ENCODE measurements at places on chromosomes 4 and X.

- no peak for DNase-seq
These were observed 72.4 kb downstream of the PCDH7 start for GRCh38 chr4:30792601-30793000.

DNA sequence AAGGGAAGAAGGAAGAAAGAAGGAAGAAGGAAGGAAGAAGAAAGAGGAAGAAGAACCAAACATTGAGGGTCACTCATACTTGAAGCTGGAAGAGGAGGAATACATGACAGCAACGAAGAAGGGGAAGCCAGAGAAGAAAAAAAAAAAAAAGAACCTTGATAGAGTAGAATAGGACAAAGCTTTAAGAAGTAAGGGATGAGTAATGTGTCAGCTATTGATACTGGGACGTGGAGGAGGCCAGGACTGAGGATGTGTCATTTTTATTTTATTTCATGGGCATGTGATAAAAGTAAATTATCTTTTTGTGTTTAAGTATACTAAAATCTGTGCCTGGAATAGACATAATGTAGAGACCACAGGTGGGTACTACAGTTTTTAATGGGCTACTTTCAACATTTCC lies 6.4 kb downstream of the EDA2R start:
- no peak for DNase-seq

DNA sequence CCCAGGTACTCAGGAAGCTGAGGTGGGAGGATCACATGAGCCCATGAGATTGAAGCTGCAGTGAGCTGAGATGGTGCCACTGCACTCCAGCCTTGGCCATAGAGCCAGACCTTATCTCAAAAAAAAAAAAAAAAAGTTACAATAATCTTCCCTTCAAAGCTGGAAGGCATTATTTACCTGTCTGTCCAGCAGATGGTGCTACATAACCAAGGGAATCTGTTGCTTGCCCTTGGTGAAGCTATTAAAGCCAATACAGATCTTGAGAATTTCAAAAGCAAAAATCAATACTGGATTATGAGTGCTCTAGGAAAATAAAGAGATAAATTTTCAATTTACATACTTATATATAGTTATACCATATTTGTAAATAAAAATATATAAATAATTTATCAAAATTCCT lies 25.9 kb downstream of the PKD2 start:
- peak; percentile 58 for DNase-seq

GRCh38 chrX:136646602-136647239 lies 1.2 kb upstream of the CD40LG start:
- no peak for DNase-seq

DNA sequence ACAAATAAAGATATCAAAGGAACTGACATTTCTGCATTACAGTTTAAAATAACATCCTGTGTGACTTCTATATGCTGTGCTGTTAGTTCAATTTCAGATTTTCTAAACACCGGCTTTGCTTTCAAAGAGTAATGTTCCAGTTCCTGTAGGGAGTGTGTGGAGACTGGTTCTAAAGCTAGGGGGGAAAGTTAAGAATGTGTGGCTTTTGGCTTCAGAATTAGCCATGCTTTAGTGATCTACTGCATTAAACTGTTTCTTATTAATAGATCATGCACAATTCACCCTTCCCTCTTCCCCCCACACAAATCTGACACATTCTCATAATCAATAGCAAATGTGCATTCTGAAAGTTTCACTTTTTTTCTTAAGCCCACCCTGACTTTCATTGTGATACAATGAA lies 32.0 kb upstream of the DKK2 start:
- DNase-seq: no peak

GRCh38 chr4:37758226-37758625 lies 68.3 kb upstream of the PGM2 start:
- DNase-seq: peak; percentile 58

DNA sequence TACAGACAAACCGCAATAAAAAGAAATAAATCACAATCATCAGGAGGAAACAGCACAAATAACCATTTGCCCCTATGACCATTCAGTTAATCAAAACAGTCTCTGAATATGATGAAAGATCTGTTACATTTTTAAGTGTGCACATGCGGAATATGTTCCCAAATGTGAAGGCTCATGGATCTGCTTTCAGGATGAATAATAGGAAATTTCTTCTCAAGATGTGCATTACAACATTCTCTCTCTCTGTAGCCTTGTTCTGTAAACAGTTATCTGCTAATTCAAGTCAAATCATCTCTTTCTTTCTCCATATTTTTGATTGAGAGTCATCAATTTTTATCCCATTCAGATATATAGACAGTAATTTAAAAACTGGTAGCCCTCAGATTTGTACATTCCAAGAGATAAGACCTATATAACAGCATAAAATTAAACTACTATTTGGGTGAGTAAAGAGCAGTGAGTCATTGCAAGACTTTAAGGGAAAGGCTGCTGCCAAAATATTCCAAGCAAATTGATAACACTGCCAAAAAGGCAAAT lies 433.9 kb upstream of the ATOH1 start:
- no peak for DNase-seq

GRCh38 chrX:149198980-149199732 lies 305.9 kb downstream of the IDS start:
- DNase-seq: no peak

DNA sequence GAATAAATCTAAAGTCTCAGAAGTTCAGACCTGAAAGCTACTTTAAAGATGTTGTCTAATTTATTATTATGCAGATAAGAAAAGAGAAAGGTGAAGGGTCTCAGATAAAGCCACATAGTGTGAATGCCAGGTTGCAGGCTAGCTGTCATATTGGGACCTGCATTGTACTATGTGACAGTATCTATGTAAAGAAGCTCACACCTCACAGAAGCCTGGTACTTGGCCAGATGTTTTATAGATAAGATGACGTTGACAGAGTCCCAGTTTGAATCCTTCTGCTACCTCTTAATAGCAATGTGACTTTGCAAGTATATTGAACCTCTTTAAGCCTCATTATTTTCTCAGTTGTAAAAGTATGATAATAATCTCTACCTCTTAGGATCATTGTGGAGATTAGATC lies 227.0 kb downstream of the SPRY1 start:
- no peak for DNase-seq

- no peak for DNase-seq
These were observed 62.7 kb downstream of the PRPS1 start for GRCh38 chrX:107691024-107691448.

DNA sequence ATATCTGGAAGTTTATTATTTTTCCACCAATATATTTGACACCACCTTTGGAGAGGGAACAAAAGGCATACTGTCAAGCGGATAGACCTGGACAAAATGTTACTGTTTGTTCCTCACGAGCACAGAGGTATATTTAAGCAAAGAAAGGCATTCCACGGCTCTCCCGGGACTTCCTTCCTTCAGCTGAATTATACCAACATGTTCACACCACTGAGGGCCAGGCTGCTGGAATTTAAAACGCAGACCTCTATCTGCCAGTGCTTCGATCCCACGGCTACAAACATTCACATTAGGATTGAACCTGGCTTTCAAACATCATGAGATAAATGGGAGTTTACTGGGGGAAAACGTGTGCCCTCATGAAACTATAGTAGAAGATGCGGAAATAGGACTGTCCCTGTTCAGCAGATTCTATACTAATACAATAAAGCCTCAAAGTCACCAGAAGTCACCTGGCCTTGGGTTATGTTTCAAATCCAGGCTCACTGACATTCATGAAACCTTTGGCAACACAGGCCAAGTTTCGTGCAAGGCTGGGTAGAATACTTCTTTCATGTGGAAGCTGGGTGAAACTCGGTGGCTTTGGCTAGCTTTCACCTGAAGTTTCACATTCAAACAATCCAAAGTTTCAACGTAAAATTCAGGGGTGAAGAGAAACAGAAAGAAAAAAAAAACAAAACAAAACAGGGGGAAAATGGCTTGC lies 39.5 kb downstream of the SORBS2 start:
- no peak for DNase-seq

DNA sequence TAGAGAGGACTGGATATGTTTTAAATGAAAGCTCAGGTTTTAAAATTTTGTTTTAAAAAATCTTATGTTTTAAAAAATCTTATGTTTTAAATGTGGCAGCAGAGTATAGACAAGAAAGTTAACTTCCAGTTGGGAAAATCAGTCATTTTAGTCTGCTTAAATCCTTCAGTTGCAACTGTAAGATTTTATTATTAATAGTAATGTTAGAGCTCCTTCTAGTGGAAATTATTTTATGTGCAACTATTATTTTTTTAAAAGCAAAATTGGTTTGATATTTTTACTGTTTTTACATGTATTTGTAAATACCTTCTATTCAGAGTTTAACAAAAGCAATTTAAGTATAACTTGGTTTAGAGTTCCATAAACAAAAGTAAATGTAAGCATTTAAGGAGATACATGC lies 8.5 kb upstream of the NUDT6 start:
- DNase-seq: no peak

GRCh38 chr4:183966371-183966770 lies 61.3 kb downstream of the STOX2 start:
- no peak for DNase-seq

- DNase-seq: no peak
These were observed 61.0 kb upstream of the PRDM8 start for GRCh38 chr4:80136270-80136669.

DNA sequence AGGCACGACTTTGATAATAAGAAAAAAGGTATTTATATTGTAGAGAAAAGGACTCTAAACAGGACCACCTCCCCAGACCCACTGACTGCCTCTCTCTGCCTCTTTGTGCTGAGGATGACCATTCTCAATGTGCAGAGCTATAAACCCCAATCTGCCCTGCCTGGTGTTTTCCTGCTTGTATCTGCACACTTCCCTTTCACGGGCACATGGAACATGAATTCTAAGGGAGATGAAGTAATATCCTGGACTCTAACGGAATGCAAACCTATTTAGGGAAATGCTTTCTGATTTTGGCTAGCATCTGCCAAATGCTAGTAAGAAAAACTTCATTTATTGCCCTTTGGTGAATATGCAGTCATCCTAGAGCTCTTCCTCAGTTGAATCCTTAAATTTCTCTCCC lies 2.4 kb downstream of the DIPK2B start:
- no peak for DNase-seq

DNA sequence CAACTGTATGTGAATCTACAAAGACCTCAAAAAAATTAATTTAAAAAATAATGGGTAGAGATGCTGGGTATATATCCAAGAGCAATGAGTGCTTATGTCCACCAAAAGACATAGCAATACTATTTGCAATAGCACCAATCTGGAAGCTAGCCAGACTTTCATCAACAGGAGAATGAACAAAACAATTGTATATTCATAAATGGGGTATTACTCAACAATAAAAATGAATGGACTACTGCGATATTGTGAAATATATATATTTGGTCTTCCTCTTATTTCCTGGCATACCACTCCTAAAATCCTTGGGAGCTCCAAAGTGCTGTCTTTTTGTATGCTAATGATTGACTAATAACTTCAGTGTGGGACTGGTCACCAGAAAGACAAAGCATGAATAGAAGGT lies 77.5 kb downstream of the MSN start:
- no peak for DNase-seq

GRCh38 chr4:110540581-110540980 lies 64.6 kb downstream of the ENPEP start:
- no peak for DNase-seq
